ENCODE measurements at places on chromosomes 5 and 9.

DNA sequence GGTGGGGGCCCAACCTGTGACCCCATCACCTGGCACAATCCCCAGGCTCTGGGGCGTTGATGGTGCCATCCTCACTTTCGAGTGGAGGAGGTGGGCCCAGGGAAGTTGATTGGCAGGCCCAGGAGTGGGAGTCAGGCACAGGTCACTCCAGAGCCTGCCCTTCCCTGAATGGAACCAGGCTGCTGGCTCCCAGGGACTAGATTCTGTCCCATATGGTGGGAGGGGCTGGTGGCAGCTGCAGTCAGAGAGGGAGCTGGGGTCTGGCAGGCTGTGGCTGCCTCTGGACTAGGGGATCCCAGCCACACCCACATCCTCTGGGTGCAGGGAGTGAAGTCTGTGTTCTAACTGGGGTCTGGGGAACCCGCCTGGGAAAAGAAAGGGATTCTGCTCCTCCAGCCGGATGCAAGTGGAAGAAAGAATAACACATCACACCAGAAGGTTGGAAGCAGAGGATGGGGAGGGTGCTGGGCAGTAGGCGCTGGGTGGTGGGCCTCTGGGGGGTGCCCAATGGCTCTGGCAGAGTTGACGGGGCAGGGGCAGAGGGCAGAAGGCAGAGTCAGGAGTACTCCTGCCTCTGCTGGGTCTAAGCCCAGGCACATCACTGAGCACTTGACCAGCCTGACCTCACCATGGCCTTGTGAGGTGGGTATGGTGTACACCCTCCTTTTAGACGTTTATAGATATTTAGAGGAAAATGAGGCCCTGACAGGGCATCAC lies 25.8 kb downstream of the CEL start:
- DNase-seq = no peak

- no peak for DNase-seq
Measured at GRCh38 chr9:113589890-113590289, 126.4 kb downstream of the RGS3 start.

GRCh38 chr9:99173570-99174504 lies 47.9 kb downstream of the ALG2 start:
- DNase-seq = no peak

DNA sequence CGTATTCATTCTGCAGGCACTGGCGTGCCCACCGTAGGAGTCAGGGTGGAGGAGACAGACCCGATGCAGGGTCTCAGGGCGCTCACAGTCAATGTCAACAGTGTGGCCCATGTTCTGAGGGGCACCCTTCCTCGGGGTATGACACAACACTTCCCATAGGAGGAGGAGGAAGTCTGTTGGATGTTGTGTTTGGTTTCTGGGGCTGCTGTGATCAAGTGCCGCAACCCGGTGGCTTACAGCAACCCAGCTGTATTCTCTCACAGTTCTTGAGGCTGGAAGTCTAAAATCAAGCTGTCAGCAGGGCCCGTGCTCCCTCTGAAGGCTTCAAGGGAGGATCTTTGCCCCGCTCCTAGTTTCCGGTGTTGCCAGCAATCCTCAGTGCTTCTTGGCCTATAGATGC lies 5.6 kb upstream of the HNRNPAB start:
- no peak for DNase-seq

All from stimulated activated CD4-positive, alpha-beta T cell treated with anti-CD3 and anti-CD28 coated beads, Interleukin-1b, Interleukin-23, amount 100 ng/mL, for 24 hours (primary cell).